ENCODE measurements at places on chromosomes 6 and 20. TPM values are rescaled to one million over a fixed set of nuclear protein-coding genes. Genes with fewer than 3 reads are reported as not detected.

Gene WFDC12
- total RNA-seq = not detected

Gene VPS16
- 21.8 TPM for total RNA-seq

Gene CALHM4
- not detected for total RNA-seq

Gene CST4
- not detected for total RNA-seq

Gene ZNF512B
- total RNA-seq = 13.8 TPM

Gene MOG
- total RNA-seq = not detected

Gene LGSN
- total RNA-seq = not detected

DNA sequence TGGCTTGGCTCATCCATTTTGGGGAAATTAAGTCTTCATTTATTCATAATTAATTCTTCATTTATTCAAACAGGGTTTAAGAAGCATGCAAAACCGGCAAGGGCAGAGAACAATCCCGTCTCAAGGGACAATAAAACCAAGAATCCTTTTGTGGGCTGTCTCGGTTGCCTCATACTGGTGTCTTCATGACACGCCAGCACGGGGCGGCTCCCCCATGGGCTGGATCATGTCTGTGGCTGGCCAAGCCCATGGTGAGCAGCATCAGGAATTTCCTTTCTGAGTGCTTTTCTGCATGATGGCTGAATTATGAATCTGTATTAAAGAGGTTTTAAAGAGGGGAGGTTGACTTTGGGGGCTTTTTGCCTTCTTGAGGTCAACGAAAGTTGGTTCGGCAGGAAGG, 38.3 kb upstream of the DUSP22 start:
- DNase-seq = no peak

GRCh38 chr20:41467220-41467619, 100.6 kb upstream of the EMILIN3 start:
- no peak for DNase-seq

DNA sequence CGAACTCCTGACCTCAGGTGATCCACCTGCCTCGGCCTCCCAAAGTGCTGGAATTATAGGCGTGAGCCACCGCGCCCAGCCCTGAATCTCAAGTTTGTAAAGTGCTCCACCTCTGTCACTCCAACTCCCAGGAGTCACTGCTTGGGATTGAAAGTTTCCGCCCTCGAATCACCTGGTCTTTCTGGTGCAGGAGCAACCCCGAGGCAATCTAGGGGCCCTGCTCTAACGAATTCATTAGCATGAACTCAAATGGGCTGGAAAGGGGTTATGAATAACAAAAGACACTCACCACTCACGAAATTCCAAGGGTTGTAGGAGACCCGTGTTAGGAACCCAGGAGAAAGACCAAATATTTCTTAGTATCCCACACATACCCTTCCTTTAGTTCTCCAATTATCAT, 26.1 kb downstream of the RBCK1 start:
- no peak for DNase-seq

GRCh38 chr6:2264932-2265331, 19.5 kb upstream of the GMDS start:
- DNase-seq = no peak

- DNase-seq = no peak
Observed at GRCh38 chr6:90809035-90809434, 222.2 kb upstream of the MAP3K7 start.

DNA sequence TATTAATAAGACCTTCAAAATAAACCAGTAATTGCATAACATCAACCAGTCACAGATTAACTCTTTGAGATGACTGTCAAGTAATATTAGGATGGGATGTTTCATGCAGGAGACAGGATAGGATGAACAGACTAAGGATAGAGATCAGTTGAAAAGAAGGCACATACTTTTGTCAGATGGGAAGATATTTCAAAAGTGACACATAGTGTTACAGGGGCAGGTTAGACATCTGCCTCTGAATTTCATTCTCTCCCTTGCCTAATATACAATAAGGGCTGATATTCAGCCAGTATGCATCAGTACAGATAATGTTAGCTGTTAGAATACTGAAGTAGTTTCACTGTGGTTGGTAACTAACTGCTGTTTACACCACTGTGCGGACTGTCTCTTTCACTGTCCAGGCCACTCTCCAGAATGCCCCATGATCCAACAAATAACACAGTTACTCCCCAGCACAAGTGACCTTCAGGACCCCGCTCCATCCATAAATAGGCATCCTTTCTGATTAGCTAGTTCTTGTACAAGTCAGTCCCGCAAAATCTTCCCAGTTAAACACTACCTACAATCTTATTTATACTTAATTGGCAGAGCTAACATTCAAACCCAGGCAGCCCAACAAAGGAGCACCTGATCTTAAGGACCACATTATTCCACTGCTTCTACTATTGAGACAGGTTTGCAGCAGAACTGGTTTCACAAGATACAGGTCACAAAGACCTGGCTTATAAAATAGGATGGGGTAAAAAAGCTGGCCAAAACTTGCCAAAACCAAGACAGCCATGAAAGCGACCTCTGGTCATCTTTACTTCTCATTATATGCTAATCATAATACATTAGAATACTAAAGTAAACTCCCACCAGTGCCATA, 21.9 kb upstream of the PLN start:
- no peak for DNase-seq

DNA sequence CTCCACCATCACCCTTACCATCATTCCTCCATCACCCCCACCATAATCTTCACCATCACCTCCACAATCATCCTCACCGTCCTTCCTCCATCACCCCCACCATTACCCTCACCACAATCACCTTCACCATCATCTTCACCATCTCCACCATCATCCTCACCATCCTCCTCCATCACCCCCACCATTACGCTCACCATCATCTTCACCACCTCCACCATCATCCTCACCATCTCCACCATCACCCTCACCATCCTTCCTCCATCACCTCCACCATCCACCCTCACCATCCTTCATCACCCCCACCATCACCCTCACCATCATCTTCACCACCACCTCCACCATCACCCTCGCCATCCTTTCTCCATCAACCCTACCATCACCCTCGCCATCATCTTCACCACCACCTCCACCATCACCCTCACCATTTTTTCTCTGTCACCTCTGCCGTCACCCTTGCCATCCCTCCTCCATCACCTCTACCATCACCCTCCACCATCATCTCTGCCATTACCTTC, 33.1 kb upstream of the MPC1 start:
- no peak for DNase-seq

- DNase-seq = peak; percentile 41
Observed at GRCh38 chr6:143397227-143398222, 53.0 kb downstream of the ADAT2 start.

DNA sequence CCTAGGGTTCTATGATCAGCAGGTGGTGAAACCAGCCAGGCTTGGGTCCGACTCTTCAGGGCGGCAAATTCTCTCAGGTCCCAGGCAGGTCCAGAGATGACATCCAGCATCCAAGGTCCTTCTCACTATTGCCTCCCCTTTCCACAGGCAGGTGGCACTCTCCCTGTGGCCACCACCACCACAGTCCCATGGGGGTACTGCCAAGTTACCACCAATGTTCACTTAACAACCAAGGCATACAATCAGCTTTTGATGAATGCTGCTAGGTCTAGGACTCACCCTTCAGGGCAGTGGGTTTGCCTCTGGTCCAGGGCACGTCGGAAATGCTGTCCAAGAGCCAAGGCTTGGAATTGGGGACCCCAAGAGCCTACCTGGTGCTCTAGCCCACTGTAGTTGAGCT, 40.4 kb upstream of the UTRN start:
- DNase-seq = no peak

- no peak for DNase-seq
Observed at GRCh38 chr6:137415127-137415833, 78.9 kb downstream of the OLIG3 start.

DNA sequence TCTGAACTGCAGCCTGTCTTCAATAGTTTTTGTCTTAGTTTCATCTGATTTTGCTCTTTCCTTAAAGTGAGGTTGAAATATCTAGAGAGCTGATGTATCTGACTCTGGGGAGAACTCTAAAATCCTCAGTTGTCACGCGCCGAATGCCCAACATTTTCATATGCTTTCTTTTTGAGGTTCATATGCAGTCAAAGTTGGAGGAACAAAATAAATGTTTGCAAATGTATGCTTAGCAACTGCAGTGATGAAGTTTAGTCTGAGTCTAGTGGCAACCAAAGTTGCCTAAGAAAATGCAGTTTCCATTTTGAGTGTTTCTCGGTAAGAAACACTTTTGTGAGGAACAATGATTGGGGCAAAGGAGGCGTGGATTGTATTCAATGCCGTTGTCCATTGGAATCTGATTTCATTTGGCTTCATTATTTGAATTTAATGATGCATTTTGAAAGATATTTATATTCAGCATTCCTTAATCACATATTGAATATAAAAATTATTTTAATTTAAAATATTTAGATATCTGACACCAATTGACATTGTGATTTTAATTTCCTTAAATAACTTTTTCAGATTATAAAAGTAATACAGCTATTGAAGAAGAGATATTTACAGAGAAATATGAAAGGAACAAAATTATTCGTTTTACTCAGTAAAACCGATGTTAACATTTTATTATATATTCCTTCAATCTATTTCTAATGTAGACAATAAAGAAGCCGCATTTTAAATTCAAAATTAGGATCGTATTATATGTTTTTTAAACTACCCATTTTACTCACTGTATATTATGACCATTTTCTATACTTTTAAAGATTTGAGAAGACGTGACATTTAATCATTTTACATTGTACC, 122.0 kb downstream of the PLEKHG1 start:
- no peak for DNase-seq
